ENCODE measurements at places on chromosomes 5 and 9.

GRCh38 chr9:15374310-15374709 is 48.4 kb upstream of the SNAPC3 start:
- DNase-seq: no peak

- no peak for DNase-seq
Observed at GRCh38 chr5:34511063-34511462, 145.1 kb upstream of the RAI14 start.

DNA sequence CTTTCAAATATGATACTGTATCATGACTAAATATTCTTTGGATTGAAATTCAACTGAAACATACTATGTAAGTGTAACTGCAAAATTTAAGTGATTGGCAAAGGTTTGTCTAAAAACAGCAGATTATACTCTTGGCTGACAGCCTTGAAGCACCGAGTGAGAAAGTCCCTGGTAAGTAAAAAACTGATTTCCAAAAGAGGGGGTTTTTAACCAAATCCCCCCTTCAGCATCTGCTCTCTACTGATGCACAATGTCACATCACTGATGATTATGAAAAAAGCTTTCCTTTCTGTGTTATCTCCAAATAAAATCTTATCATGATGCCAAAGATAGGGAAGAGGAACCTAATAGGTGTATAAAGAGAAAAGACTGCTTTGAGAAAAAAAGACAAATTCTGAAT is 141.0 kb downstream of the MEF2C start:
- DNase-seq: no peak

- no peak for DNase-seq
Observed at GRCh38 chr9:87567571-87567970, 69.9 kb downstream of the DAPK1 start.

GRCh38 chr5:32474209-32474854 is 29.8 kb upstream of the ZFR start:
- DNase-seq: no peak

- no peak for DNase-seq
Observed at GRCh38 chr5:77167695-77168121, 42.8 kb upstream of the PDE8B start.

DNA sequence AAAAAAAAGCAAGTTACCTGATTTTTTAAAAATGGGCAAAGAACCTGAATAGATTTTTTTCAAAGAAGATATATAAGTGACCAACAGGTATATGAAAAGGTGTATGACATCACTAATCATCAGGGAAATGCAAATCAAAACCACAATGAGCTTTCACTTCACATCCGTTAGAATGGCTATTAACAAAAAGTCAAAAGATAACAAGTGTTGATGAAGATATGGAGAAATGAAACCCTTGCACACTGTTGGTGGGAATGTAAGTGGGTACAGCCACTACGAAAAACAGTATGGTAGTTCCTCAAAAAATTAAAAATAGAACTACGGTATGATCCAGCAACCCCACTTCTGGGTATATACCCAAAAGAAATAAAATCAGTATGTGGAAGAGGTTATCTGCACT is 134.8 kb downstream of the UGCG start:
- no peak for DNase-seq

DNA sequence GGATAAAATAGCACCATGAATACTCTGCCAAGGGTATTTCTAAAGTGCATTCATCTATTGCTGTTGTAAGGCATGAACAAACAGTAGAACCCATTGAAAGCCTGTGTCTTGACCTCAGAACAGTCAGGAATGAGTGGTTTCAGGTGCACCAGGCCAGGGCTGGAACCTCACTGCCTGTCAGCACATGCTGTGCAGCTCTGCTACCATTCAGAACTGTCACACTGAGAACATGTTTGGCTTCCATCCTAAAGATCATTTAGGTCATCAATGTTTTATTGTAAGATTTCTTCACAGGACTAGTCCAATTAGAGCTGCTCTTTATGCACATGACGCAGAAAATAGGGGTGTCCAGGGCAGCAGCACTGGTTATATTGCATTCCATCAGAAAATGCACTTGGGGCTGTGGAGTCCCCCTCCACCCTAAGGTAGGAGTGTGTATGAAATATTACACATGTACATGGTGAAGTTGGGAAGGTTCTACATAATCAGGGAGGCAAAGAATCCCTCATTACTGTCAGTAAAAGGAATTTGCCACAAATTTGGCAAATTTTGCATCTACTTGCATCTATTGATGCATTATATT is 408.0 kb downstream of the CTNND2 start:
- DNase-seq: no peak

GRCh38 chr9:113475031-113475430 is 11.5 kb downstream of the RGS3 start:
- no peak for DNase-seq

DNA sequence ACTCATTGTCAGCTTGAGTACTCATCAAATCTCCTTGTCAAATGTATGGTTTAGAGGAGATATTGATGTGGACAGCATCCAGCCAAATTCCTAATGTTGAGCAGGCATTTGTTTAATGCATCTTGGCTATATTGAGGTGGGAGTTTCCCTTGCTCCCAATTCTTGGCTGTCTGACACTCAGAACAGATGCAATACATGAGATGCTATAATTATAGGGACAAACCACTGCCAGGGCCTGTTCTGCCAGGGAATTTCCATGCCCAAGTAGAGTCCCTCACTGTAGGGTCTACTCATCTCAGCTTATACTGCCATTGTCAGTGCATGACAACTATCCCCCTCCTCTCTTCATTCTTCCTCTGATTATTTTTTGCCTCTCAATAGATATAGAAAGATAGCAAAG is 392.0 kb upstream of the KCNN2 start:
- DNase-seq: no peak

GRCh38 chr5:177513500-177513899 is 3.3 kb downstream of the DDX41 start:
- DNase-seq: no peak

DNA sequence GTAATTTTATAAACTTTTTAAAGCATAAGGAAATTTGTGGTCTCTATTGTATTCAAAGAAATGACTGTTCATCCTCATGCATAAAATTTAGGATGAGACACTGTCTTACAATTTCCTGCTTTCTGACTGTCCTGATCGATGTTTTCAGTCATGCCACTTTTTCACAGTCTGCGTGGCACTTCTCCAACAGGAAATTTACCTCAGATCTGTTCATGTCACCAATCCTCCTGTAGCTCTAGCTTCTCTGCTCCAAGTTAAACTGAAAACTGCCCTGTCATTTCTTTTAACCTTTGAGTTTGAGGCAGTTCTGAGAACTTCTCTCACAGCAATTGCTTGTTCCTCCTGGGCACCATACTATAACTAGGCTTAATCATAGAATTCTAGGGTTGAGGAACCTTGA is 455.1 kb downstream of the EFNA5 start:
- no peak for DNase-seq

DNA sequence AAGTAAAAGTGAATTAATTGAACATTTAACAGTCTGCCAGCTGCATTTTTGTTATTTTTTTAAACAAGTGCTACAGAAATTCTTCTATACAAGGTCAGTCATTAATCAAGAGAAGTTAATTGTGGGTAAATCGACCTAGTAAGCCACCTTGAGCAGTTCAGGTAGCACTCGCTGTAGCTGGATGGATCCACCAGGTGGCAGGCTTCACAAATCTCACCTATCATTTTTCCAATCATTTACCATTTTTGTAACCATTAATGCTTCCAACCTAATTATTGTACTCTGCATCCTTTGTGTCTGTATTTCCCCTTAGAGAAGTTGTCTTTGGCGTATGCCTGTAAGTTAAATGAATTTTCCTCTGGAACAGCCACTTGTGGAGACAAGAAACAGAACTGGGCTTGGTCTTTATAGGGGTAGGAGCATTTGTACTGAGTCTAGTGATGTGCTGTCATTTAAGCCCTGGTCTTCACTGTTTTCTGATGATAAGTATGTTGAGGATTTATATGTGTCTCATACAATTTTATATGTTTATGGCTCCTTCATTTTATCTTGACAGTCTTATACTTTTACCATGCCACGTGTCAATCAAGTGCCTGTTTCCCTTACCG is 39.5 kb downstream of the CD180 start:
- DNase-seq: no peak

DNA sequence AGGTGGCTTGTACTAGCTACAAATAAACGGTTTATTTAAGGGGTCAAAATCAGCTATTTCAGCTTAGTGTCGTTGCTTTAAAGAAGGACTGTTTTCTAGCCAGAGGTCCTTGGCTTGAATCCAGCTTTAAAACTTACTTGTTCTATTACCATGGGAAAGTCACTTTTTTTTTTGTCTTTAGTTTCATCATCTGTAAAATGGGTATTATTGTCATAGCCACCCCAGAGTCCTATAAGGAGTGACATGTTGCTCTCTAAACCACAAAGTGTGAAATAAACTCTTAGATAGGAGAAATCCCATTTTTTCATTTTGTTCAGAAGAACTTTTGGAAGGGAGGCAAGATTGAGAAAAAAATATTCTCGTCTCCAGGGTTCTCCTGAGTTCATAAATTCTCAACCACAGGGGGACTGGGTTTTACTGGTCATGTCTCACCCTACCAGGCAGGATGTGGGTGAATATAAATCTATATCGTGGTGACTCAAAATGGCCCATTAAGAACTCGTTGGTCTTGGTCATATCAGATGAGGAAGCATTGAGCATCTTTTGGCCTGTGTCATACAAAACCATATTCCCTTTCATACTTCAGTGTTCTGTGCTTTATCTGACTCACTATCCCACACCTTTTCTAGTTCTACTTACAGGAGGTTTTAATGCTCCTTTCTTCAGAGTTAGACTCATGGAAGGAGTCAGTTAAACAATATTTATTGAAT is 202.7 kb upstream of the NR3C1 start:
- no peak for DNase-seq

- DNase-seq: no peak
Observed at GRCh38 chr5:154898210-154898609, 39.8 kb downstream of the CNOT8 start.

GRCh38 chr5:179608131-179608581 is 15.3 kb downstream of the HNRNPH1 start:
- DNase-seq: no peak

GRCh38 chr5:59538750-59539121 is 354.8 kb downstream of the PDE4D start:
- DNase-seq: no peak

DNA sequence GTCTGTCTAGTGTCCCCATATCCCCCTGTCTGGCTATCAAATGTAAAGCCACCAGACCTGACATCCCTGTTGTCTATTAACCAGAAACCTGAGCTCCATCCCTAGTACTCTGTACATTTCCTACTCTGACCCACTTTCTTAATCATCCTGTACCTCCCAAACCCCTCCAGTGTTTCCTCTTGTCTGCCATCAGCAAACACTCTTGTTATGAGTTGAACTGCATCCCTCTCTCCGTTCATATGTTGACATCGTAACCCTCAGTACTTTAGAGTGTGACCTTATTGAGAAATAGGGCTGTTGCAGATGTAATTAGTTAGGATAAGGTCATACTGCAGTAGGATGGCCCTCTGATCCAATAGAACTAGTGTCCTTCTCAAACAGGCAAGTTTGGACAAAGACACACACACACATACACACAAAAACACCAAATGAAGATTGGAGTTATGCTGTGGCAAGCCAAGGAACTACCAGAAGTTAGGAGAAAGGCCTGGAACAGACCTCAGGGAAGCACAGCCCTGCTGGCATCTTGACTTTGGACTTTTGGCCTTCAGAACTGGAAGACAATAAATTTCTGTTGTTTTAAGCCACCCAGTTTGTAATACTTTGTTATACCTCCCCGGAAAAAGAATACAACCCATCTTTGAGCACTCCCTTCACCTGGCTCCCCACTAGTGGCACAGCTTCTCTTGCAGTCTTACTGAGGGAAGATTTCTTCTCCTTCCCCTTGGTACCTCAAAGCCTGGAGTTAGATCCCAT is 180.0 kb upstream of the PTGER4 start:
- no peak for DNase-seq

DNA sequence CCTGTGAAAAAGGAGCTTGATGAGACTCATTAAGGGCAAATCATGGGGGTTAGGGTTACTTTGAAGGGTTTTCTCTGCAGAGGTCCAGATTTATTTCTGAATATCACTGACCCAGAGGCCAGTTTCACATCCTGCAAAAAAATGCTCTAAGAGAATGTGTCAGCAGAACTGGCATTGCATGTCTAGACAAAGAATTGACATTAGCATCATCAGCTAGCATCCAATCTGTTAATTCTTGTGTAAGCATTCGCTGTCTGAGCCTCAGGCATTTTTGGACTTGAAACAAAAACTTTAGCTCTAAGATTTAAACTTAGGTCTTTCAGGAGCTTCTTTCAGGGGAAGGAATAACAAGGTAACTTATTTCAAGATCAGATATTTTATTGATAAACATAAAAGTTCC is 187.9 kb upstream of the ELL2 start:
- DNase-seq: no peak

GRCh38 chr9:24436761-24437160 is 108.9 kb downstream of the IZUMO3 start:
- DNase-seq: no peak
